ENCODE measurements at places on chromosomes 6 and 20.

DNA sequence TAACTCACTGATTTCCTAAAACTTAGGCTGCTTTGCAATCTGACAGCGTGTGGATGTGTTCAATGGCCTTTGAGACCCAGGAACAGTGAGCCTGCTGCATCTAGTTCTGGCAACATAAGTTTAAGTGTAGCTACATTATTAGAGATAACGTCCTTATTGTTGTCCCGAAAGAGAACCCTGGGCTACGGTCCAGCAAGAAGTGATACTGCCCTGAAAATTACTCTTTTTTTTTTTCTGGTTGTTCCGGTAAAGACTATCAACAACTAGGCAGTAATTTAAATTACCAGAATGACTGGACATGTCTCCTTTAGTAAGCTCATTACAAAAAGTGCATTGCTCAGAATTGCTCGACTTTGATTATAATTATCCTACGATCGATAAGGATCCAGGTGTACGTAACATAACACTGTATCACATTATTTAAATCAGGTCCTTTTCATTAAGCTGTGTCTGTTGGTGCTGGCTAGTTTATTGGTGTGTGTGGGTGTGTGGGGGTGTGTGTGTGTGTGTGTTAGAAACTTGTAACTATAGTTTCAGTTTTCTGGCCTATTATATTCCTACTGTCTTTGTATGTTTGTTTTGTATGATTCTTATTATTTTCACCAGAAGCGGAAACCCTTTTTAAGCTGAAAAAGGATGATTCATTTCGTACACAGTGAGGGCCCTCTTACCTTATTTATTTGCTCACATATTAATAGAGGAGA lies 3.0 kb downstream of the TSHZ2 start:
- DNase-seq, result no peak

DNA sequence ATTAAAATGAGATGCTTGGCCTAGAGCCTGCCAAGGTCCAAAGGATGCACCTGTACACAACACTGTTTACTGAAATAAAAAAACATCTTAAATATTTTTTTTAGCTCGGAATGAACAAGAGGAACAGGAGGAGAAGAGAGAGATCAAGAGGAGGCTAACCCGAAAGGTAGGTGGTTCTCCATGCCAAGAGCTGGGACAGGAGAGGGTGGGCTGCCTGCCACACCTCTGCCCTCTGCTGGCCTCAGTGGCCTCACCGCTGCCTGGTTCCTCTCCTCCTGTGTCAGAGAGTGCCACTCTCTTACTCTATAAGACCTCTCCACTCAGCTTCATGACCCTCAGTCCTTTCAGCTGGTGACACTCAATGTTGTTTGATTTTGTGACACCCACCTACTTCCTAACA lies 50.2 kb downstream of the TBC1D7 start:
- DNase-seq, result no peak

- no peak for DNase-seq
These were observed 37.7 kb downstream of the LY86 start for GRCh38 chr6:6626187-6626586.

GRCh38 chr20:2386516-2387179 lies 5.9 kb downstream of the TGM6 start:
- DNase-seq, result no peak

DNA sequence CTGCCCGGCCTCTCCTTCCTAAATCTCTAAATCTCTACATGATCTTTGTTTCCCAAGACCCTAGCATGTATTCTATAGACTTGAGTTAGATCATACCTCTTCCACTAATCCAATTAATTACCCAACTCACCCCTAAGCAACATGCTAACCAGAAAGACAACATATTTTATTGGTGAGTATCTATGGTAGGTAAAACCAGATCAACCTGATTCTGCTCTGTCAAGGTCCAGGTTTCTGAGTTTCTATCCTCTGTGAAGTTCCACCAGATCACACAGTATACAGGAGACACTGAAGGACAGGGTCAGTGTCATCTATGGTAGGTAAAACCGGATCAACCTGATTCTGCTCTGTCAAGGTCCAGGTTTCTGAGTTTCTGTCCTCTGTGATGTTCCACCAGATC lies 363.2 kb upstream of the MARCKS start:
- no peak for DNase-seq

- no peak for DNase-seq
These were observed 156.4 kb upstream of the ECI2 start for GRCh38 chr6:4291453-4292403.

DNA sequence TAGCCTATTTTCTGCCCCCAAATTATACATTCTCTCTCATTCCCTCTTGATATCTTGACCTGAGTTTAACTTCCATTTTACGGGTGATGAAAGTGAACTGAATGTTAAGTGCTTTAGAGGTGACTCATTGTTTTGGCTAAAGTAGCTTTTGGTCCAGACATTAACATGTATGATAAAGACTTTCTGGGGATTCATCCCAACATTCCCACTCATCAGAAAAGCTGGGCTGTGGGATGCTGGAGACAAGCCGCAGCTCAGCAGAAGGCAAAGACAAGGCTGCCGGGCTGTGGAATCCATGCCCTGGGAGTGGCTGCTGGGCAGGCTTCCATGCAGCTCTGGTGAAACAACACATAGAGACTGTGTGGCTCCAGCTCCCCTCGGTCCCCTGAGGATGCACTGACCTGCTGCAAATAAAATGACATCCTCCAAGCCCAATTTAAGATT lies 89.9 kb upstream of the SYNDIG1 start:
- DNase-seq, result no peak

GRCh38 chr6:36578431-36578830 lies 15.7 kb upstream of the SRSF3 start:
- DNase-seq, result no peak

DNA sequence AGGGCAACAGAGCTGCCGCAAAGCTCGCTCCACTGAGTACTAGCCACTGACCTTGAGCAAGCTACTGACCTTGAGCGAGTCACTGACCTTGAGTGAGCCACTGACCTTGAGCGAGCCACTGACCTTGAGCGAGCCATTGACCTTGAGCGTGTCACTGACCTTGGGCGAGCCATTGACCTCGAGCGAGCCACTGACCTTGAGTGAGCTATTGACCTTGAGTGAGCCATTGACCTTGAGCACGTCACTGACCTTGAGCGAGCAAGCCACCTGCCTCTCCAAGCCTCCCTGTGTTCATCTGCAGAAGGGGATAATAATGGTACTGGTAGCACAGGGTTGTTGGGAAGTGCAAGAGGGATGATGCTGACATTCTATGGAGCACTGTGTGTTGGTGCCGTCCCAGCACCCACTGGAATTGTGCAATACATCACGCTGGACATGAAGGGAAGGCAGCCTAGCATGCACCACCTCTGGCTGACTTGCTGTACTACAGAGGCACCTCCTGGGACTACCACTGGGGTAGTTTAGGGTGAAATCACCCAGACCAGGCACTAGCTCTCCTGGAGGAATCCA lies 60.2 kb downstream of the CTCFL start:
- no peak for DNase-seq

GRCh38 chr6:130969166-130969565 lies 93.9 kb downstream of the EPB41L2 start:
- no peak for DNase-seq

GRCh38 chr6:56291302-56291917 lies 44.0 kb upstream of the COL21A1 start:
- no peak for DNase-seq

GRCh38 chr6:155497273-155497672 lies 41.6 kb upstream of the NOX3 start:
- no peak for DNase-seq

DNA sequence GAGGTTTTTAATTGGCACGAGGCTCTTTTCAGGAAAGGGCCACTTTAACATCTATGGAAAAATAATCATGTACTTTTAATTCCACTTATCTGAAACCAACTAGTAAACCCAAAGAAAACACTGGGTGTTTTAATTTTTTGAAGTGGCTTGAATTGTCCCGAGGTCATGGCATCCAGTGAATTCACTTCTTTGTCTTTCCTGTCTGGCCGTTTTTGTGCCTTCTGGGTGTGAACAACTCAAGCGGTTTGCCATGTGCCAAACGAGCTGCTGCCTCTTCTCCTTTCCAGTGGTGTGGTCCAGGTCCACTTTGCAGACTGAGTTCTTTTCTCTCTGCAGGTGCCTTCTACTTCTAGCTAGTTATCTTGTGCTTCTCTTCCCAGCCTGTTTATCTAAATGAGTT lies 117.5 kb downstream of the PLCB4 start:
- no peak for DNase-seq

GRCh38 chr6:160963651-160964050 lies 27.9 kb upstream of the MAP3K4 start:
- no peak for DNase-seq

- no peak for DNase-seq
These were observed 60.6 kb downstream of the STK35 start for GRCh38 chr20:2162125-2162822.

DNA sequence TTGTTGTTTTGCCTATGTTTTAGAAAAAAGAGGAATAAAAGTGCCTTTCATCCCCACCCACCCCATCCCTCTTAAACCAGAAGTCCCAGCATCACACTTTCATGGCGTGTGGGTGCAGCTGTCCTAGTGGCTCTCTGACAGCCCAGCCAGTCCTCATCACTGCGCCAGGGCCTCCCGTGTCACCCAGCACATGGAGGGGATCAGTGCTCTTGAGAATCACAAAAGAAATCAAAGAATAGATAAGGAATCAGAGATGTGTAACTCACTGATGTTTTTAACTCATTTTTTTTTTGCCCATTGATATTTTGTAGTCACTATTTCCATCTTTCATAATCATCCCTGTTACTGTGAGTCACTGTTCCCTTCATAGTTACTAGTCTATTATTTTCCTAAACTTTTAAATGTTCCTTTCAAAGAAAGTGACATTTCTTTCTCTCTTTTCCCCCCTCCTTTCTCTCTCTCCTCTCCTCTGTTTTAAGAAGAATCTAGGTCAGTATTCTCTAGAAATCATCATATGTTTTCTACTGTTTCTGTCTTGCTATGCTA lies 78.6 kb downstream of the AIG1 start:
- DNase-seq, result no peak

- DNase-seq, result no peak
These were observed 42.8 kb upstream of the PLCG1 start for GRCh38 chr20:41094353-41095055.

GRCh38 chr6:111564482-111564945 lies 41.2 kb downstream of the TRAF3IP2 start:
- DNase-seq, result peak; percentile 77
